ENCODE measurements at places on chromosomes 4 and X. TPM values are rescaled to one million over a fixed set of nuclear protein-coding genes. Genes with fewer than 3 reads are reported as not detected.

GRCh38 chr4:172998527-172999469 is 169.8 kb upstream of the GALNT7 start:
- no peaks in the 10 kb centered on the region for H3K27me3 ChIP-seq
- no peak overlapping the region for H3K27ac ChIP-seq
- DNase-seq = no peak
- H3K4me1 ChIP-seq = no peaks in the 10 kb centered on the region
- no peaks in the 10 kb centered on the region for H3K36me3 ChIP-seq

DNA sequence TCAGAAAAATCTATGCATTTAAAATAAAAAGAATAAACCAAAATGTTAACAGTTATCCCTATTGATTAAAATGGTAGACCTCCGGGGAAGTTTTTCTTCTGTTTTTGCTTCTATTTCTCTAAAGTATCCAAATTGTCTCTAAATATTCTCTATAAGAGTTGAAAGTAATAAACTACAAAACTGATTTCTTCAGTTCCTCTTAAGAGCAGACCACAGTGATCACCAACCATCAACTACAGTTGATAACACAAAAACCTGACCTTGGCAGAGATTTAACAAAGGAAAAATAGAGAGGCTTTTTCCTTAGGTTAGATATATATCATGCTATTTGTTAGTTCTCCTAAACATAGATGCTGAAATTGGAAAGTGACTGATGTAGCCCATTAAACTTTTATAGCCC is 27.3 kb downstream of the DDX60 start:
- H3K36me3 ChIP-seq = no peaks in the 10 kb centered on the region
- H3K4me1 ChIP-seq = no peaks in the 10 kb centered on the region
- H3K27ac ChIP-seq = no peak overlapping the region
- no peak overlapping the region for H3K4me3 ChIP-seq

DNA sequence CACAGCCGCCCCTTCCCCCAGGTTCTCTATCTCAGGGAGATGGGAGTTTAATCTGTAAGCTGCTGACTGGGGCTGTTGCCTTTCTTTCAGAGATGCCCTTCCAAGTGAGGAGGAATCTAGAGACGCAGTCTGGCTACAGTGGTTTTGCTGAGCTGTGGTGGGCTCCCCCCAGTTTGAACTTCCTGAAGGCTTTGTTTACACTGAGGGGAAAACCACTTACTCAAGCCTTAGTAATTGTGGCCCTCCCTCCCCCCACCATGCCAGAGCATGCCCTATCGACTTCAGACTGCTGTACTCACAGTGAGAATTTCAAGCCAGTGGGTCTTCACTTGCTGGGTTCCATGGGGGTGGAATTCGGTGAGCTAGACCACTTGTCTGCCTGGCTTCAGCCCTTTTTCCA is 131.3 kb downstream of the FAAH2 start:
- no peaks in the 10 kb centered on the region for H3K4me1 ChIP-seq
- no peak for DNase-seq
- H3K27ac ChIP-seq = no peak overlapping the region
- no peak overlapping the region for H3K4me3 ChIP-seq
- no peaks in the 10 kb centered on the region for H3K36me3 ChIP-seq

DNA sequence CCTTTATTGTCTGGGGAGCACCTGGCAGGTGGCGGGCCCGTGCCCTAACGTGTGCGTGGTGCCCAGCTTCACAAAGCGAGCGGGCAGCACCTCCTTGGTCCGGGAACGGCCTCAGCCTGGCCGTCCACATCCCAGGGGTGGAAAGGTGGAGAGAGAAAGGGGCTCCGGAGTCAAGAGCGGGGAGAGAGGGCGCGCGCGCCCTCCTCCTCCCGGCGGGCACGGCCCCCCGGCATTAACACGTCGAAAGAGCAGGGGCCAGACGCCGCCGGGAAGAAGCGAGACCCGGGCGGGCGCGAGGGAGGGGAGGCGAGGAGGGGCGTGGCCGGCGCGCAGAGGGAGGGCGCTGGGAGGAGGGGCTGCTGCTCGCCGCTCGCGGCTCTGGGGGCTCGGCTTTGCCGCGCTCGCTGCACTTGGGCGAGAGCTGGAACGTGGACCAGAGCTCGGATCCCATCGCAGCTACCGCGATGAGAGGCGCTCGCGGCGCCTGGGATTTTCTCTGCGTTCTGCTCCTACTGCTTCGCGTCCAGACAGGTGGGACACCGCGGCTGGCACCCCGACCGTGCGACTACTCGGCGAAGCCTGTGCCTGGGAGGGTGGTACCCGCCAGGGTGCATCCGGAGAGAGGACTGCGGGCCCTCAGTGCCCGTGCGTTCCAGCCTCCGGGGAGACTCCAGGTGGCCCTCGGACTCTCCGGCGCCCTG is at the start of gene KIT:
TSS of gene KIT (plus strand) at position 407 of the 701 bp plus-strand sequence. CDS start at position 465, 58 bp downstream.
- H3K4me1 ChIP-seq = no peaks in the 10 kb centered on the region
- no peak for DNase-seq
- H3K27ac ChIP-seq = no peak within 1 kb of the TSS
- no peaks in the 10 kb centered on the region for H3K36me3 ChIP-seq

DNA sequence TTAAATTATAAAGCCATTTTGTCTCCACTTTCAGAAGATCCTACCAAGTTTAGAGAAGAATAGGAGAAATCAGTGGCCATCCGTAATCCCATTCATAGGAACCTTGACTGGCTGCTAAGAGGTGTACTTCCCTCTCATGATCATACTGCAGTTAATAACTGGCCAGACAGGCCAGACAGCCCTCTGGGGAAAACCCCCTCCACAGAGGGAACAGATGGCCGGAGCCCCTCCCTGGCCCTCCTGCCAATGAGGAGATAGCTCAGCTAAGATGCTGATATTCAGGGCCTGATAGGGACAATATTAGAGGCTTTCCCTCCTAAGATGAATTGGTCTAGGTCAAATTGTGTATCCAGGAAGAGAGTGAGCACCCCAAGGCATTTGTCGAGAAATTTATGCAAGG is 200.0 kb upstream of the MAOA start:
- H3K27ac ChIP-seq = no peak overlapping the region
- no peaks in the 10 kb centered on the region for H3K36me3 ChIP-seq
- H3K4me1 ChIP-seq = no peaks in the 10 kb centered on the region
- no peak for DNase-seq
- H3K27me3 ChIP-seq = no peaks in the 10 kb centered on the region
- no peak overlapping the region for H3K4me3 ChIP-seq

GRCh38 chrX:124540474-124540873 is 194.1 kb downstream of the SH2D1A start:
- no peaks in the 10 kb centered on the region for H3K4me1 ChIP-seq
- H3K36me3 ChIP-seq = no peaks in the 10 kb centered on the region
- no peak overlapping the region for H3K27ac ChIP-seq

DNA sequence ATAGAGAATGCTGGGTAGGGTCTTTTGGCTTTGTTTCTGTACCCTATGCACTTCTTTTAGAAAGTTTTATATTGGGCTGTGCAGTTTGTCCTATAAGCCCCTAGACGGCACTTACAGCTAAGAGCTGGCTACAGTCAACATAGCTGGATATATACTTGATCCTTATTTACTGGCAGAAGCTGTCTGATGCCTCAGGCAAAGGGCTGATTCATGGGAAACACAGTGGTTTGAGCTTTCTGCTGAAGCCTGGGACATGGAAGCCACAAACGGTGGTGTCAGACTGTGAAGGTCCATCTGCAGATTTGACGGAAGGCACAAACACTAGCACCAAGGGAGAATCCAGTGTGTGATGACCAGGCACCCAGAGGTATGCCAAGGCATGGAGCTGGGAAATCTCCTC is 608.4 kb downstream of the ANKRD50 start:
- no peak overlapping the region for H3K4me3 ChIP-seq
- H3K4me1 ChIP-seq = no peaks in the 10 kb centered on the region
- H3K27me3 ChIP-seq = no peaks in the 10 kb centered on the region
- H3K27ac ChIP-seq = no peak overlapping the region
- no peak for DNase-seq

DNA sequence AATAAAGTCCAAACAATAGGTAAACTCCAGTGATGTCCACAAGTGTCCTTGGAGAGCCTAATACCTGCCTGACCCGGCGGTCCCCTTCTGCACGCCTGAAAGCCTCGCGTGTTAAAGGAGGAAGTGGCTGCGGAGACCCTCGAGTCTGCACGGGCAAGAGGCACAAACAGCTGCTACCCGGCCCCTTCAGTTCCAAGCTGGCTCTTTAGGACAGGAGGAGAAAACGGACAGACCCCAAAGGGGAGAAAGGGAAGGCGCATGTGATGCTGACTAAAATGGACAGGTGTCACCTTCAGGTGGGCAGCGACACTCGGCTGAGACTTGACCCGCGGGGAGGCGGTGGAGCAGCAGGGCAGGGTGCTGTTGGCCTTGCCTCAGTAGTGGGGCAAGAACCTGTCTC is 102.7 kb upstream of the TENM3 start:
- peak overlapping the region; percentile 89 for H3K27ac ChIP-seq
- H3K36me3 ChIP-seq = no peaks in the 10 kb centered on the region
- DNase-seq = no peak
- no peaks in the 10 kb centered on the region for H3K4me1 ChIP-seq

- no peaks in the 10 kb centered on the region for H3K36me3 ChIP-seq
- H3K4me1 ChIP-seq = peaks cover 7% of the 10 kb centered on the region
- no peak for DNase-seq
- no peak overlapping the region for H3K27ac ChIP-seq
Observed at GRCh38 chr4:138225477-138225876, 16.7 kb downstream of the SLC7A11 start.

DNA sequence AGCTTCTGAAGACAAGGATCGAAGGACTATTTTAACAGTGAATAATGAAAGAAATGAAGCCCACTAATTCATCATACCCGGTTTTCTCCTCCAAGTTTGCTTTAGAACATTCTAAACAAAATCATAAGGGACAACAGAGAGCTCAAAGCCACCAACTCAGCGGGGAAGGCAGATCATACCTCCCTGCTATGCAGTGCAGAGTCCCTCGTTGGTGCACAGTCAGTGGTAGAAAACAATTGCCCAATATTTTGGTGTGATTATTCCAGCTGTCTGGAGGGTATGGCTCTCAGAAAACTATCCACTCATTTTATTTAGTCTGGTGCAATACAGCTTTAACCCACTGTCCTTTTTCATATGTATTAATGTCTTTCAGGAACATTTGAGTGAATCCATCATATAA is 59.3 kb upstream of the HPSE start:
- DNase-seq = no peak
- no peak overlapping the region for H3K4me3 ChIP-seq
- H3K27me3 ChIP-seq = no peaks in the 10 kb centered on the region
- no peaks in the 10 kb centered on the region for H3K4me1 ChIP-seq
- H3K36me3 ChIP-seq = no peaks in the 10 kb centered on the region

DNA sequence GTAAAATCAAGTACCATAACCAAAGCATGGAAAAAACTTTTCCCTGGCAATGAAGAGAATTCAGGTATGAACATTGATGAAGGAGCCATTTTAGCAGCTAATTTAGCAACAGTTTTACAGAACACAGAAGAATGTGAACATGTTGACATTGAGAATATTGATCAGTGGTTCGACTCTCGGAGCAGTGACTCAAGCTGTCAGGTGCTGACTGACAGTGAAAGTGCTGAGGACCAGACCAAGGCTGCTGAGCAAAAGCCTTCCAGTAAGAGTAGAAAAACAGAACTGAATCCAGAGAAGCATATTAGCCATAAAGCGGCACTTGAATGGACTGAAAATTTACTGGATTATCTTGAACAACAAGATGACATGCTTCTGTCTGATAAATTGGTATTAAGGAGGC is 2.8 kb downstream of the TIGD2 start:
- H3K27me3 ChIP-seq = no peaks in the 10 kb centered on the region
- DNase-seq = no peak
- H3K4me3 ChIP-seq = no peak overlapping the region
- no peak overlapping the region for H3K27ac ChIP-seq

GRCh38 chr4:182695009-182695408 is 222.2 kb downstream of the DCTD start:
- H3K27me3 ChIP-seq = no peaks in the 10 kb centered on the region
- no peak overlapping the region for H3K27ac ChIP-seq
- H3K36me3 ChIP-seq = no peaks in the 10 kb centered on the region

GRCh38 chr4:5955856-5956255 is 62.4 kb downstream of the C4orf50 start:
- no peak for DNase-seq
- no peak overlapping the region for H3K4me3 ChIP-seq
- H3K36me3 ChIP-seq = no peaks in the 10 kb centered on the region
- no peaks in the 10 kb centered on the region for H3K27me3 ChIP-seq
- no peak overlapping the region for H3K27ac ChIP-seq

- no peak overlapping the region for H3K4me3 ChIP-seq
- peaks cover 80% of the 10 kb centered on the region for H3K36me3 ChIP-seq
- no peak overlapping the region for H3K27ac ChIP-seq
- no peak for DNase-seq
- no peaks in the 10 kb centered on the region for H3K27me3 ChIP-seq
Observed at GRCh38 chr4:2331519-2332200, 69.8 kb upstream of the MXD4 start.

GRCh38 chr4:164904941-164905340 is 28.0 kb downstream of the APELA start:
- H3K27ac ChIP-seq = no peak overlapping the region
- DNase-seq = no peak
- H3K4me3 ChIP-seq = no peak overlapping the region

DNA sequence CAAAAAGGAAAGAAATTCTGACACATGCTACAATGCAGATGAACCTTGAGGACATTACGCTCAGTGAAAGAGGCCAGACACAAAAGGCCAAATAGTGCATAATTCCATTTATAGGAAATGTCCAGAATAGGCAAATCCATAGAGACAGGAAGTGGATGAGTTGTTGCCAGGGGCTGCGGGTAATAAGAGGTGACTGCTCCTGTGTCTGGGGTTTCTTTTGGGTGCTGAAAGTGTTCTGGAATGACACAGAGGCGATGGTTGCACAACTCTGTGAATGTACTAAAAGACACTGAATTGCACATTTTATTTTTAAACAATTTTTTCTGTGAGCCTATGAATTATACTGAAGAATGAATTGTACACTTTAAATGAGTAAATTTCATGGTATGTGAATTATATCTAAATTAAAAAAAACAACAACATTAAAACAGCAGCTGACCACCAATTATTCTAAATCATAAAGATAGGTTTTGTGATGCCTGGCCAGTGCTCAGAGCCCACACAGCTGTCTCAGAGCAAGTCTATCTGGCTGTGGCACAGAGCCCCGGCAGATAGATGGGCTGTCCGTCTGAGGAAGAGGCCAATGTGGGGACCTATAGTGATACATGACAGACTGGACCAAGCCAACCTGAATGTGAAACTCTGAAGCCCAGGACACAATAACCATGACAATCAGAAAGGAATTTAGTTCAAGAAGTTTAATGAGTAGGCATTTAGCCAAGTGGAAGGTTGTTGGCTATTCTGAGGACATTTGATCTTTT is 23.5 kb upstream of the IRAK1 start:
- no peak overlapping the region for H3K4me3 ChIP-seq
- DNase-seq = no peak
- H3K4me1 ChIP-seq = peaks cover 94% of the 10 kb centered on the region
- no peaks in the 10 kb centered on the region for H3K27me3 ChIP-seq
- no peaks in the 10 kb centered on the region for H3K36me3 ChIP-seq
- H3K27ac ChIP-seq = peak overlapping the region; percentile 76

GRCh38 chr4:23373261-23373660 is 516.6 kb downstream of the PPARGC1A start:
- DNase-seq = no peak
- H3K36me3 ChIP-seq = no peaks in the 10 kb centered on the region
- H3K27me3 ChIP-seq = no peaks in the 10 kb centered on the region
- H3K4me3 ChIP-seq = no peak overlapping the region
- H3K4me1 ChIP-seq = no peaks in the 10 kb centered on the region

The DOCK11 gene
- 35.2 TPM for total RNA-seq

The OTUD6A gene
- total RNA-seq = not detected

The ARAP2 gene
- total RNA-seq = 12.4 TPM

The SMIM10 gene
- total RNA-seq = 15.3 TPM

The XG gene
- total RNA-seq = 2.2 TPM

The GAGE12E gene
- total RNA-seq = not detected

The SULT1E1 gene
- not detected for total RNA-seq

The UGT2B10 gene
- total RNA-seq = not detected

The TMEM154 gene
- 1.8 TPM for total RNA-seq

The TCP11X2 gene
- total RNA-seq = not detected

The MID1 gene
- total RNA-seq = 10.9 TPM
